ENCODE measurements at places on chromosomes 6 and 20. TPM values are rescaled to one million over a fixed set of nuclear protein-coding genes. Genes with fewer than 3 reads are reported as not detected.

Gene MCHR2
- total RNA-seq, result not detected

Gene FOXS1
- not detected for total RNA-seq

DNA sequence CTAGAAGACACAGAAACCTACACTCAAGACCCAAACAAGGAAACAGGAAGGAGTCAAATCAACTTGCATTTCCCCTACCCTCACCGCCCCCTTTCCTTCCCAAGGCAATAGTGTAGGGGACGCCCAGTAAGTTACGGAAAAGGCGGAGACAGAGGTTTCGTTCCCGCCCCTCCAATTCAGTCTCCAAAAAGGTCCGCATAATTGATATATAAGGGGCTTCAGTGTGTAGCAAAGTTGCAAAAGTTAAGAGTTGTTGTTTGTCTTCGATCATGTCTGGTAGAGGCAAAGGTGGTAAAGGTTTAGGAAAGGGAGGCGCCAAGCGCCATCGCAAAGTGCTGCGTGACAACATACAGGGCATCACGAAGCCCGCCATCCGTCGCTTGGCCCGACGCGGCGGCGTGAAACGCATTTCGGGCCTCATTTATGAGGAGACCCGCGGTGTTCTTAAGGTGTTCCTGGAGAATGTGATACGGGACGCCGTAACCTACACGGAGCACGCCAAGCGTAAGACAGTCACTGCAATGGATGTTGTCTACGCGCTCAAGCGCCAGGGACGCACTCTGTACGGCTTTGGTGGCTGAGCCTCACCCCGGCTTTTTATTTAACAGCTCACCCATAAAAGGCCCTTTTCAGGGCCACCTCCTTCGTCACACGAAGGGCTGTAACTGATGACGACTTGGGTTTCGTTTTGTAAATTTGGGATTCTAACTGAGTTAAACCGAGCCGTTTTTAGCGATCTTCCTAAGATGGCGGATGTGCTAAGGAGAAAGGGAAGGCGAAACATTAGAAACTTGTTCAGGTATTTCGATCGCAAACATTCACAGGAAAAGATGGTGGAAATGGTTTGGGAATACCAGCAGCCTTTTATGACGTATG lies 124.6 kb upstream of the BTN3A2 start:
- H3K4me1 ChIP-seq, result peaks cover 17% of the 10 kb centered on the region
- peak; percentile 75 for DNase-seq
- H3K27me3 ChIP-seq, result no peaks in the 10 kb centered on the region

DNA sequence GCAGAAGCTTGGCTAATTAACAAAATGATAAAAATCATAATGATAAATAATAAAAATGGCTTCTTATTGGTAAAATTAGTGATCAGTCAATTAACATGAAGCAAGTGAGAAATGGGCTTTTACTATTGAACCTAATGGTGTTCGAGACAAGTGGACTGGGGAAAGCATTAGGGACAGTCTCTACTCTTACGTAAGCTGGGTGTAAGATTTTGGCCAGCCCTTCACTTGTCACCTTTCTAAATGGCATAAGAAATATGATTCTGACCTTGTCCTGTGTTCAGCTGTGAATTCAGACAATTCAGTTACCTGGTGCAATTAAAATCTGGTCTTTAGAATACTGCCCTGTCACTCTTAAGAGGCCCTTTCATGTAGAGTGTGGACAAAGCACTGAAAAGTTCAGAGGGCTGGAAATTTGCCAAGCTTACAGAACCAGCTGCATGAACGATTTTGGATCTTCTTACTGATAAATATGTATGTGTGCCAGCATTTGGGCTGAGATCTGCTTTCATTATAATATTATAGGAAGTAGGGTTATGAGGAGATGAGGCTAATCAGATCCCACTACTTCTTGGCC lies 115.9 kb downstream of the QRSL1 start:
- peaks cover 5% of the 10 kb centered on the region for H3K27me3 ChIP-seq
- H3K4me3 ChIP-seq, result no peak overlapping the region
- DNase-seq, result no peak

DNA sequence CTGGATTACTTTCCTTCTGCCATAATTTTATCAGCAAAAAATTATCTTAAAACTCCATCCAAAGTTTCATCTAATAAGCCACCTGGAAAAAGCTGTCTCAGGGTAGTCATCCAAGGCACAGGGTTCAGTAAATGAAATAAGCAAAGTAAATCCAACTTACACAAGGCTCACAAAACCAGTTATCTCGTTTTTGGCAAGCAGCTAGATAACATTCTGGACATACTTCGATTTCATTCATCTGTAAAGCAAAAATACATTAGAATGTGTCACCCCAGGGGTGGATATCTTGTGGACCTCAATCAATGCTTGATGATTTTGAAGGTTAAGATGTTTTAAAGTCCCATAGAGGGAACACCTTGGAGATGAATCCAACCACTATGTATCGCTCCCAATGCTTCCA lies 73.1 kb downstream of the ZMYND8 start:
- DNase-seq, result no peak
- no peak overlapping the region for H3K4me3 ChIP-seq
- no peaks in the 10 kb centered on the region for H3K27me3 ChIP-seq

- no peaks in the 10 kb centered on the region for H3K27me3 ChIP-seq
- DNase-seq, result no peak
- no peak overlapping the region for H3K27ac ChIP-seq
- no peaks in the 10 kb centered on the region for H3K36me3 ChIP-seq
These were observed 26.2 kb downstream of the CCN2 start for GRCh38 chr6:131924881-131925474.

Data from T-cell (primary cell).